ENCODE measurements at places on chromosomes 16 and 17.

DNA sequence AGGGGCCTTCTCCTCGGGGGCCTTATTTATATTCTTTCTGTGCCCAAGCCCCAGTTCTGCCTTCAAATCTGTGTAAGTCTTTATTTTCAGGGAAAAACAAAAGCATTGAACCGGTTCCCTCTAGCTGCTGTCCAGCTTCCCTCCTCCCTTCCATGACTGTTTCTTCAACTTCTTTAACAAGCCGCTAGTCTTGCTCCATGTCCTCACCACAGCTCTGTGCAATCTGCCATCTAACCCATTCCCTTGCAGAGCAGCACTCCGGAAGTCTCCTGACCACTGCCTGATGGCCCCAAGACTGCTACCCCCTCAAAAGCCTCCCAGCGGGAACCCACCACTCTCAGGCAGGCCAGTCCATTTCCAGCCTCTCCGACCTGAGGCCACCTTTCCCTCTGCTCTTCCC lies 16.9 kb downstream of the EMC8 start:
- no peak for DNase-seq
- peaks cover 88% of the 10 kb centered on the region for H3K36me3 ChIP-seq
- no peak overlapping the region for H3K27ac ChIP-seq
- no peak overlapping the region for H3K4me3 ChIP-seq
- H3K4me1 ChIP-seq: peaks cover 2% of the 10 kb centered on the region
- no peaks in the 10 kb centered on the region for H3K27me3 ChIP-seq

- DNase-seq: no peak
- H3K27ac ChIP-seq: no peak overlapping the region
- H3K36me3 ChIP-seq: no peaks in the 10 kb centered on the region
- no peaks in the 10 kb centered on the region for H3K27me3 ChIP-seq
Measured at GRCh38 chr16:11493531-11493929, 93.2 kb downstream of the LITAF start.

- H3K36me3 ChIP-seq: peaks cover 10% of the 10 kb centered on the region
- no peaks in the 10 kb centered on the region for H3K4me1 ChIP-seq
- H3K4me3 ChIP-seq: no peak overlapping the region
- no peak for DNase-seq
Measured at GRCh38 chr16:25006504-25007056, 8.6 kb downstream of the ARHGAP17 start.

GRCh38 chr16:86626966-86627365 lies 48.6 kb downstream of the FOXL1 start:
- H3K36me3 ChIP-seq: no peaks in the 10 kb centered on the region
- H3K27me3 ChIP-seq: no peaks in the 10 kb centered on the region
- H3K4me3 ChIP-seq: no peak overlapping the region
- DNase-seq: no peak
- no peaks in the 10 kb centered on the region for H3K4me1 ChIP-seq

GRCh38 chr16:51289336-51289735 lies 138.3 kb upstream of the SALL1 start:
- no peaks in the 10 kb centered on the region for H3K27me3 ChIP-seq
- H3K4me3 ChIP-seq: no peak overlapping the region
- H3K27ac ChIP-seq: no peak overlapping the region
- DNase-seq: no peak

GRCh38 chr16:88907768-88908167 lies 41.3 kb upstream of the PABPN1L start:
- H3K4me1 ChIP-seq: no peaks in the 10 kb centered on the region
- H3K27ac ChIP-seq: no peak overlapping the region
- H3K4me3 ChIP-seq: no peak overlapping the region
- no peaks in the 10 kb centered on the region for H3K36me3 ChIP-seq
- no peaks in the 10 kb centered on the region for H3K27me3 ChIP-seq

Data from endodermal cell (in vitro differentiated cells).